ENCODE measurements at places on chromosomes 13 and 19. TPM values are rescaled to one million over a fixed set of nuclear protein-coding genes. Genes with fewer than 3 reads are reported as not detected.

GRCh38 chr13:103573446-103573845, 507.2 kb upstream of the SLC10A2 start:
- DNase-seq, result no peak

GRCh38 chr19:12886969-12887747, at the start of gene KLF1:
Gene KLF1 (minus strand): TSS chr19:12887201. CDS start chr19:12887140, 61 bp downstream.
- DNase-seq, result no peak

DNA sequence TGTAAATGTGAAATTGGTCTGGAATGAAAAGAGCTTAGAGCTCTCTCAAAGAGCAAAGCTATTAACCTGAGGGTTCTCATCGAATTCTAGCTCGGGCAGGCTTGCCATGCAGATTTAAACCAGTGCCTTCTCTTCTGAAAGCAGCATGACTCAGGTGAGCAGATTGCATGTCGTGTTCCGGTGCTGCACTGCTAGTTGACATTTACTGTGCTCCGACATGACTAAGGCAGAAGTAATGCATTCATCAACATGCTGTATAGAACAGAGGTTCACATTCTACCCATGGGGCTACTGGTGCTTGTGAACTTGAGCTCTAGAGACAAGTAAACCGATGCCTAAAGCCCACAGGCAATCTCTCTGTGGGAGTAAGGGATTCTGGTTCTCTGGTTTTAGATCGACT, 947.7 kb downstream of the EFNB2 start:
- no peak for DNase-seq

LRRC4B gene
- not detected for total RNA-seq

C19orf38 gene
- 12.0 TPM for total RNA-seq

OR7A5 gene
- total RNA-seq, result not detected

DNA sequence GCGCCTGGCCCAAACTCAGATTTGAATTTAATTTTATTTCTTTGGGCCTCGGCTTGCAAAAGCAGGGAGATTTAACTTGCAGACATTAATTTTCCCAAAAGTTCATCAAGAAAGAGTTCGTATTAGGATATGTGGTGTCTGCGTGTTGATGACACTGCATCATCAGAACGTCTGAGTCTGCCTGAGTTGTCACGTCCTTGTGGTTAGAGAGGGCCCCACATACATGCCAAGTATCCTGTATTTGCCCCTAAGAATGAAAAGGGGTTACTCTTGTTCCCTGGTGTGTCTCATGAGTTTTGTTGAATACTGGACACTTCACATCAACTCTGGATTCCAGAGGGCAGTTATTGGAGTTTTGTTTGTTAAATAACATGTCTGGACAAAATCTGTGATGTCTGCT, 5.6 kb upstream of the TEX29 start:
- no peak for DNase-seq

- no peak for DNase-seq
These were observed 78.4 kb downstream of the GPC6 start for GRCh38 chr13:93304868-93305613.

GDF15 gene
- 0.71 TPM for total RNA-seq
